ENCODE measurements at places on chromosomes 5 and 9.

DNA sequence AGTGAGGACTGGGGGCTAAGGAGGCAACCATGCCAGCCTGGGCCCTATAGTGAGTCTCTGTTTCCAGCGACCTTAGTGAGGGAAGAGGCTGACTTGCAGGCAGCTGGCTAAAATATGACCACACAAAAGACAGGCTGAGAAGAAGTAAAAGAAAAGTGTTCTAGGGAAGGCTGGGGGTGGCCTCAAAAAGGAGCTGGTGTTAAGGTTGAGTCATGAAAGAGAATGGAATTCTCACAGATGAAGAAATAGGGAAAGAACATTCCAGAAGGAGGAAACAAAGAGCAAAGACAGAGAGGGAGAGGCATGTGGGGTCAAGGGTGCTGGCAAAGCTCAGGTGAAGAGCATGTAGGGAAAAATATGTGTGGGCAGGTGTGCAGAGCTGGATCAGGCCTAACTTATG lies 302.7 kb upstream of the RFX3 start:
- no peak for DNase-seq

DNA sequence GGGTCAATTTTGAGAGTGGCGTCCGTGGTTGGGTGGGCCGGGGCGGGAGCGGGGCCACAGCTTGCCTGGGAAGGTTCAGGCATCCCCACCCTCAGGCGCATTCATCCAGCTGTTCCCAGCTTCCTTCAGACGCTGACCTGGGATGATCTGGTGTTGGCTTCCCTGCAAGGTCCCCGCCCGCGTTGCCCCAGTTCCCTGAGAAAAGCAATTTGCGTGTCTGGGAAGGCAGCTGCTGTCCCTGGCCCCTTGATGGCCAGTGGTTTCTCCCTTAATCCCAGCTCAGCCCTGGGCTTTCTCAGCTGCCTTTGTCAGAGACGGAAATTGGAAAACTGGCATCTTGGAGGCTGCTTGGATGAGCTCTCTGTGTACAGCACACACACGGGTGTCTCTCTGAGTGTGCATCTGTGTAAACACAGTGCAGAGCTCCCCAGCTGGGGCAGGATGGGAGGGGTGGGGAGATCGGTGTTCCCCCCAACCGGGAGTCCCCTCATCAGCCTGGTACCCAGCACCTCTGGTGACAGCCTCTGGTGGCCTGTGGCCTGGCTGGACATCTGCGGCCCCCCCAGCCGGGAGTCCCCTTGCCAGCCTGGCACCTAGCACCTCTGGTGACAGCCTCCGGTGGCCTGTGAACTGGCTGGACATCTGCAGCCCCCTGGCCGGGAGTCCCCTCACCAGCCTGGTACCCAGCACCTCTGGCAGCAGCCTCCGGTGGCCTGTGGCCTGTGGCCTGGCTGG lies 94.0 kb downstream of the COL5A1 start:
- no peak for DNase-seq

DNA sequence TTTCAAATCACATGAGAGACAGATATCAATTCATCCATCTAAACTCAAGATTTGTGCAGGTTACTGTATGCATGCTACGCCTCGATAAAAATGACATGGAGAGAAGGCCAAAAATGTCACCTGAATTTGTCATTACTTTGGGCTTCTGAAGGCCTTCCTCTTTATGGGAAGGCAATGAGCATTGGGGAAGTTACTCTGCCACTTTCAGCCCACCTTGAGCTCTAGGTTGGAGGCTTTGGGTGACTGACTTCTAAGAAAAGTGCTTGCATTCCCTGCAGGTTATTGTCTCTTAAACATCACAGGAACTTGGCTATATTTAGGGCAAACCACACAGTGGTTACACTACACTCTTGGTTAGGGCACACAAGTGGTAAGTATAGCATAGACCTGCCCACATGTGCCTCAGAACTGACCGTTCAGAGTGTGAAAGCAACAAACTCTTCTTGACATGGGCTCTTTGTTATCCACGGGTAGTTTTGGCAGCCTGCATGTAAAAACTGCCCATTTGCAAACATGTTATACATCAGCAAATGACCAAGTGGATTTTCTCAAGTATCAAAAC lies 169.5 kb downstream of the ZNF608 start:
- DNase-seq = no peak

- DNase-seq = no peak
Measured at GRCh38 chr5:14872070-14872989, 752 bp upstream of the ANKH start.

GRCh38 chr5:106801554-106801953 lies 869.2 kb downstream of the EFNA5 start:
- DNase-seq = no peak

DNA sequence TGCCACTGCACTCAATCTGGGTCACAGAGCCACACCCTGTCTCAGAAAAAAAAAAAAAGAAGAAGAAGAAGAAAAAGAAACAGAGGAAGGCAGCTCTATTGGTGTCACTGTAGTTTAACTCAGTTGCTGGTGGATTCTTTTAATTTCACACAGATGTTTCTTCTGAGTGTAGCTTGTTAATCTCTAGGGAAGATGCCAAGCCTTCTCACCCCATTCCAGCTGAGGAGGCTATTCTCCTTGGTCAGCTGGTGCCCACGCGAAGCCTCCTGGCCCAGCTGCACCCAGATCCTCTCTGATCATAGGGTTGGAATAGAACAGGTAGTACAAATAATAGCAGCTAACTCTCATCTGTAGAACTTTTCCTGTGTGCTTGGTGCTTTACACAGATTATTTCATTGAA lies 113.8 kb upstream of the SPRY4 start:
- DNase-seq = no peak

DNA sequence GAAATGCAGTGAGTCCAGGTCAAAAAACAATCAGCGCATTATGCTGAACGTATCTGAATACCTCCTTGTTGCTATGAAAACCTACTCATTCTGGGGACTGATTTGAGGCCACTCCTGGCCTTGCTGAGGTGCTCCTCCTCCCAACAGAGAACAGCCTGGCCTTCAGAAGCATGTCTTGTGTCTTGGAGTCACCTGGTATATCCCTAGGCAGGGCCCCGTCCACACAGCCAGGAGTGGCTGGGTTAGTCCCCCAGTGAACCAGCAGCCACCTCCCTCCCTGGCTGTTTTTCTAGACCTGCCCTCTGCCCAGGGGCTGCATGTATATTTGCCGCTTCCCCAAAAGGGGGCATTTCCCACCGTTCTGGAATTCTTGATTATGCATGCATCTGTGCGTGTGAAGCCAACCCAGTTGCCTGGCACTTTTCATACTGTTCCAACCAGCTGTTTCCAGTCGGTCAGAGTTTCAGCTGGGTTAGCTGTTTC lies 99.2 kb upstream of the SPATA31C2 start:
- no peak for DNase-seq

DNA sequence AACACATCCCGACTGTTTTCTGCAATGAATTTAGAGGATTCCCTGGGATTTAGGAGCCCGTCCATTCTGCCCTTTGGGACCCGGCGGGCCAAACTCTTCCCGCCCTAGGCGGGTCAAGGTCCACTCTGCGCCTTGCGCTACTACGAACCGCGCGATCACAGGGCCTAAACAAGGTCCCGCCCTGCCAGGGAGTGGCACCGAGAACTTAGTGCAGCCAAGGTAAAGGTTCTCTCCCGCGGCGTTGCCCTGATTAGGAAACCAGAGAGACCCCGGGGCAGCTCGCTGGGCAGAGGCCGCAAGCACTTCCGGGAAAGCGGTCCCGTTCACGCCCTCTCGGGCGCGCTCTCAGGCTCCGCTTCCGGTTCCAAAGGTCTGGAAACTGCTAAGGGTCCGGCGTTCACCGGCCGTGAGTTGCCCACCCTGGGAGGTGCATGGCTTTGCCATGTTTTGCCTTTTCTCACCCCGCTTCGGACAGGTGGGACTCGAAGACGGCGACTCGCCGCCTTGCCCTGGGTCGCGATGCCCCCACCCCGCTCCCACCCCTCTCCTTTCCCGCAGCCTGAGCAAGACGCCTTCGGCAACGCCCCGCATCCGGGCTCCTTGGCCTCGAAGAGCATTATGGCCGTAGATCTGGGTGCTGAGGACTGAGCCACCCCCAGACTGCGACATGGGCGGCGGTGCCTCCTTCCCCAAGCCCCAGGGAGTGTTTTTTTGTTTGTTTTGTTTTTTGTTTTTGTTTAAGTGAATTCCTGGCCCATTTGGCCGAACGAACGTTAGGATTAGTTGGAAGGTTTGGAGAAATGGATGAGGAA lies 23.4 kb downstream of the HNRNPK start:
- peak; percentile 56 for DNase-seq

DNA sequence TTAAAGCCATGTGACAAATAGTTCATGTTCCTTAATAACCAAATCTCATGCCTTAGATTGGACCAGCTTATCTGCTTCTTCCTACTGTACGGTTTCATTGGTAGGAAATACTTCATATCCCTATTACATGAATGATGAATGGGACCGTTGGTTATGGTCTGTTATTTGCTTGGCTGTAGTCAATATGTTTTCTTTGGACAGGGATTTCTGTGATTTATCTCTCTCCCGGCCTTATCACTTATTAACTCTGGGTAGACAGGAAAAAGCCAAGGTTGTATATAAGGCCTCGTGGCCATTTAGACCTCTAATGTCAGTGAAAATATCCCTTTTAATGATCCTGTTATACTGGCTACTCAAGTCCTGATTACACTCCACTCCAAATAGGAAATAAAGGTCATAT lies 330.6 kb downstream of the EBF1 start:
- DNase-seq = no peak

DNA sequence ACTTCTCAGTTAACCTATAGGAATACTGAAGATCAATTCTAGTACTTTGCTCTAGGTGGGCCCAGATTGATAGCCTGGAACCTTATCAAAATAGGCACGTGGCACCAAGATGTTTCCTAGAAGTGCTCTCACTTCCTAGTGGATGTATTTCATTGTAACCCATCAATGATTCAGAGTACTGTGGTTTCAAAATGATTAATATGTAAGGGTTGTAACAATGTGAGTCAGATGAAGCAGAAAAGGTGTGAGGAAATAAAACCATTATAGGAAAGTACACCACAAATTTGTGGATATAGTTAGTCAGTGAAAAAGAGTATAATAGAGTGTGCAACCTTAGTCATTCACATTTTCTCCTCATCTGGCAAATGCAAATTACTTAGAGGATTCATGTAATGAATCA lies 177.3 kb upstream of the FST start:
- DNase-seq = no peak
